CD4-positive, alpha-beta T cell treated with Interleukin-2 at 100 ng/mL for 4 hours (primary cell): ENCODE measurements at places on chromosomes 2 and 18.

GRCh38 chr2:85308896-85309555 is 18.8 kb downstream of the TGOLN2 start:
- no peak for DNase-seq

GRCh38 chr2:169713331-169713730 is 19.1 kb downstream of the PHOSPHO2 start:
- no peak for DNase-seq

DNA sequence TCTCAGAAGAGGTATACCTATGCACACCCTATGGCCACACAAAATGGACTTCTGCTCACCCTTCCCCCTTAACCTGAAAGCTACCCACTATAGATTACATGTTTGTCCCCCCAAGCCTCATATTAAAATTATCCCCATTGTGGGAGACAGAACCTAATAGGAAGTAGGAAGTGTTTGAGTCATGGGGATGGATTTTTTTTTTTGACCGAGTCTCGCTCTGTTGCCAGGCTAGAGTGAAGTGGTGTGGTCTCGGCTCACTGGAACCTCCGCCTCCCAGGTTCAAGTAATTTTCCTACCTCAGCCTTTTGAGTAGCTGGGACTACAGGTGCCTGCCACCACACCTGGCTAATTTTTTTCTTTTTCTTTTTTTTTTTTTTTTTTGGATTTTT is 98.6 kb downstream of the MREG start:
- DNase-seq, result no peak

DNA sequence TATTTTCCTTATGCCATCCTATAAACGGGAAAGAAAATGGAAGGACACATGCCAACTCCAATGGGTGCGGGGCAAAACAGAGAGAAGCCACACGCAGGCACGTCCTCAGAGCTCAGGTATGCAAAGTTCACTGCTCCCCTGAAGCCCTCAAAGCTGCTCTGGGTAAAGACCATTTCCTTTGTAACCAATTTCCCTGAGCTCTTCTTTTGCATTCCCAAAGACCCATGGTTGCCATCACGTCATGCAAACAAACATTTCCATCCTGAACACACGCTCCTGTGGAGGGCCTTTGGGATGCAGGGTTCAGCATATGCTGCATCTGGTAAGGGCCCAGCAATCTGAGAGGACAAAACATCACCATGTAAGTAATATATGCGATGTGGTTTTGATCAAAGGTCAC is 69.4 kb downstream of the EMILIN2 start:
- DNase-seq, result no peak

DNA sequence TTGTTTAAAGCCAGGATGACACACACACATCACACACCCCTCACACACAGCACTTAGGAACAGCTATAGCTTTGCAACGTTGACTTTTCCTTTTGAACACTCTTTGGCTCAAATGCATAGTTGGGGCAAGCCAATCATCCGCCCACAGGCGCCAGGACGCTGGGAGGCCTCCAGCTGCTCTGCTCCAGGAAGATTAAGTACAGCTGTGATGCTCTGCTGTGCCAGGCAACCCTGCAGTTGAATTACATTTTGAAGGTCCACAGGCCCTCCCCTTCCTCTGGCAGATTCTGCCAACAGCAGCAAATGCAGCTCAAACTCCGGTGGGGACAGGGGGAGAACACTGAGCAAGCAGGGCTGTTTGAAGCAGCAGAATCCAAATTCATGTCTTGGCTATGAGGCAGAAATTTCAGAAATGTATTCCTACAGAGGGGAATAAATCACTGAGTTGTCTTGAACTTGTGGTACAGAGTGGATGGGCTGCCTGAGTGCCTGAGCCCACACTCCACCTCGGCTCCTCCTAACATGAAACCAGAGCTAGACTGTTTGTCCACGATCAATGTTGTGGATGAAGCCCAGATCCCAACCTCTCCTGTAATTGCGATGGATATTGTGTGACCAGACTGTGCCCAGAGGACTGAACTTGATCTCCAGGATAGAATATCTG is 86.5 kb upstream of the PPP1CB start:
- DNase-seq, result no peak

- no peak for DNase-seq
Measured at GRCh38 chr2:207227062-207227748, 61.5 kb upstream of the KLF7 start.
